Posterior cingulate gyrus (tissue), 11 donors: ENCODE measurements at places on chromosomes 6 and 20.

DNA sequence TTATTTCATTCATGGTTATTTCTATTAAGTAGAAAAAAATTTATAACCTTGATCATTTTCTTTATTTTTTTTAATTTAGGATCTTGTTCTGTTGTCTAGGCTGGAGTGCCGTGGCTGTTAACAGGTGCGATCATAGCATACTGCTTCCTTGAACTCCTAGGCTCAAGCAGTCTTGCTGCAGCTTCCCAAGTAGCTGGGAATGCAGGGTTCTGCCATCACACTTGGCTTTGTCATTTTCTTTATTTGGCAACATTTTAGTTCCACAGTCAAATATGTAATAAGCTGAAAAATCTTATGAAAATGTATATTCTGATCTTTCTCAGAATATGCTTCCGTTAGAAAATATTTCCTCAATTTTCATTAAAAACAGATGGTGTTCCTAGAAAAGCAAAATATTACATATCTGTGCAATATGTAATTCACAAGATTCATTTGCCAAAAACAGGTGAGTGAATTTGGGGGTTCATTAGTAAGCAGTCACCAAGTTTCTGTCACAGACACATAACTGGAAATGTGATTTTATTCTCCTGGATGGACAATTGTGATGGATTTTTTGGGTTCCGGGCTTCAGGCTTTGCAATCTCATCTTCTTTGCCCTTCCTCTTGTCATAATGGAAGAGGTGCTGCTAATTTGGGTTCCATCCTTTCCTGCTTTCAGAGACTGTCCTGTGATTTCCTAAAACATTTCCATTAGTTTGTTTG, 21.5 kb downstream of the AMD1 start:
- no peak for DNase-seq

GRCh38 chr20:44747166-44748004, 1.7 kb downstream of the KCNK15 start:
- DNase-seq, result peak; percentile 94

DNA sequence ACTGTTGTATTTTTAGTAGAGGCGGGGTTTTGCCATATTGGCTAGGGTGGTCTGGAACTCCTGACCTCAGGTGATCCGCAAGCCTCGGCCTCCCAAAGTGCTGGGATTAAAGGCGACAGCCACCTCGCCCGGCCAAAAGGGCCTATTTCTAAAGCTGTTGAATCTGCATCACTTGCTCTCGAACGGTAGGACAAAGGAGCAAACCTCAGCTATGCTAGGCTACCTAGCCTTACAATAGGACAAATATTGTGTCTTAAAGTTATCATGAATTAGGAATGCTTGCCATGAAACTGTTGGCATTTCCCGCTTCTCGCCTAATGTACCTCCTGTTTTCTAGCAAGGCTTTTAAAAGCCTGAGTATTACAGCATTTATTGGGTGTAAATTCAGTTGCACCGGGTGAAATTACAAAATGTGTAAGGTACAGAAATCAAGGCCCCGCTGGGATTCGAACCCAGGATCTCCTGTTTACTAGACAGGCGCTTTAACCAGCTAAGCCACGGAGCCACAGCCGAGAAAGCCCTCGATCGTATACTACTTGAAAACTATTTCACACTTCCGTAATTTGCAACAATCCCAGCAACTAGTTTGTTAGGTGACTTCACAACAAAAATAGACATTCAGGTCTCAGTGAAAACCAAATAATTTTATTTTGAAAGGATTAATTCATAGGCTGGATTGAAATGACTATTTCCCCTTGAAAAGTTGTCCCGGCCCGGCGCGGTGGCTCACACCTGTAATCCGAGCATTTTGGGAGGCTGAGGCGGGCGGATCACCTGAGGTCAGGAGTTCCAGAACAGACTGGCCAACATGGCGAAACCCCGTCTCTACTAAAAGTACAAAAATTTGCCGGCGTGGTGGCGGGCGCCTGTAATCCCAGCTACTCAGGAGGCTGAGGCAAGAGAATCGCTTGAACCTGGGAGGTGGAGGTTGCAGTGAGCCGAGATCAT, 211.6 kb upstream of the ZNF184 start:
- no peak for DNase-seq

DNA sequence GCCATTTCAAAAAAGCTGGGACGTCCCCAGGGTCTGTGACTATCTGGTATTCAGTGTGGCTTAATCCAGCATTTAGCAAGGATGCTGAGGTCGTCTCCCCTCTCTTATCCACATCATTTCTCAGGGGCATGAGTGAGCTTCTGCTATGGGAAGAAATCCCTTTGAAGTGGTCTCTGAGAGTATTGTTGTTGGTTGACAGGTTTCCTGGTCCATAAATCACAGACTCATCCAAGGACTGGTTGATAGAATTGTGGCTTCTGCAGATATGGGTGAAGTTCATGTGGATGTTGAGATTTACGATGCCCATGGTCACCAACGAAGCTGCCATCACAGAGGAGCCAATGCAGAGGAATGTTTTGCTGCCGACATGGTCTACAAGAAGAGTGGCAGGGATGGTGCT, 24.0 kb downstream of the SLC2A12 start:
- no peak for DNase-seq

GRCh38 chr6:105850261-105851112, 235.6 kb upstream of the PRDM1 start:
- no peak for DNase-seq

- DNase-seq, result no peak
Observed at GRCh38 chr20:40589581-40589980, 99.5 kb downstream of the MAFB start.

- DNase-seq, result no peak
Observed at GRCh38 chr20:50477239-50477872, 32.8 kb upstream of the PTPN1 start.

DNA sequence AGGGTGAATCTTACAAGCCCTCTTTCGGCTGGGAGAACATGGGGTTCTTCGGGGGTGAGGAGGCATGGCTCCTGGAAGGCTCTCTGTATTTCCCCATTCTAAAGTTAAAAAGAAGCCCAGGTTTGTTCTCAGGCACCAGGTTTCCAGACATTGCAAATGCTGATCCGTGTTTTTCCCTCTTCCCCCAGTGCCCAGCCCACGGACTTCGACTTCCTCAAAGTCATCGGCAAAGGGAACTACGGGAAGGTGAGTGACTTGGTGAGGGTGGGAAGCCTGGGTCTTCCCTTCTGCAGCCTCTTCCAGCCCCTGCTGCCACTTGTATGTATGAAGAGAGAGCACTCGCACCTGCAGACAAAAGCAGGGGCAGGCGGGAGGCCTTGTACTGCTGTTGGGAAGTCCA, 8.7 kb downstream of the SGK2 start:
- peak; percentile 42 for DNase-seq

GRCh38 chr20:61203320-61203719, 48.7 kb upstream of the CDH4 start:
- no peak for DNase-seq

GRCh38 chr20:63464289-63464635, 8.2 kb downstream of the KCNQ2 start:
- DNase-seq, result no peak
